ENCODE measurements at places on chromosomes 5 and 9.

GRCh38 chr9:99356512-99356971 lies 134.5 kb downstream of the SEC61B start:
- no peak for DNase-seq

DNA sequence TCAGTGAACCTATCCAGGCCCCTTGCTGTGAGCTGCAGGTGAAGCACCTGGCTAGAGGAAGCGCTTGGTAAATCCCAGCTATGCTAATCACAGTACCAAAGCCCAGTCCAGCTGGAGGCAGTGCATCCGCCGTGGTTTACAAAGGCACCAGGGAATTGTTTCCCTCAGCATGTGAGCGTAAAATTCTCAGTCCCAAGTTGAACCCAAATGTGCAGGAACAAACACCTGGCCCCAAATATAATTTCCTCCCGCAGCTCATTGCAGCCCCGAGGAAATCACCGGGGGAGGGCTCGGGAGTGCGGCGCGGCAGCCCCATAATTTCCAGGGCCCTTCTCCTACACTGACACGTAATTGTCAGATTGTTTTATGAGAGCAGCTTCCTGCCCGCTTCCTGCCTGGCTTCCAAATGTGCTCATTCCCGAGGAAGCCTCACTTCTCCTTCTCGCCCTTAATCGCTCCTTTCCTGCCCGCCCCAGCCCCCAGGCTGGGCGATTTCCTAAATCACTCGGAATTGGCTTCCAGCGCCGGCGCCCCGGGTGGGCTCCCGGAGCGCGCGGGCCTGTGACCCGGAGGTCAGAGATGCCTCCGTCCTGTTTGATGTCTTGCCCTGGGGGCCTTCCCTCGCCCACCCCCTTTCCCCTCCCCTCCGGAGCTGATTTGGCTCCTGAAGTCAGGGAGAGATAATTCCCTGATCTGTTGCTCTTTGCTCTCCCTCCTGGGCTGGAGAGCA lies 134.4 kb downstream of the FGF1 start:
- no peak for DNase-seq

- no peak for DNase-seq
Observed at GRCh38 chr9:101639785-101640665, 45.3 kb upstream of the PPP3R2 start.

GRCh38 chr5:171644536-171644935 lies 141.1 kb upstream of the SMIM23 start:
- DNase-seq, result no peak

GRCh38 chr5:167743695-167744464 lies 547.6 kb upstream of the WWC1 start:
- no peak for DNase-seq

GRCh38 chr9:96186591-96187011 lies 115.4 kb downstream of the HSD17B3 start:
- DNase-seq, result no peak

GRCh38 chr9:627336-627970 lies 214.0 kb upstream of the DMRT1 start:
- no peak for DNase-seq

- DNase-seq, result no peak
Observed at GRCh38 chr5:80866371-80866770, 93.8 kb upstream of the RASGRF2 start.

DNA sequence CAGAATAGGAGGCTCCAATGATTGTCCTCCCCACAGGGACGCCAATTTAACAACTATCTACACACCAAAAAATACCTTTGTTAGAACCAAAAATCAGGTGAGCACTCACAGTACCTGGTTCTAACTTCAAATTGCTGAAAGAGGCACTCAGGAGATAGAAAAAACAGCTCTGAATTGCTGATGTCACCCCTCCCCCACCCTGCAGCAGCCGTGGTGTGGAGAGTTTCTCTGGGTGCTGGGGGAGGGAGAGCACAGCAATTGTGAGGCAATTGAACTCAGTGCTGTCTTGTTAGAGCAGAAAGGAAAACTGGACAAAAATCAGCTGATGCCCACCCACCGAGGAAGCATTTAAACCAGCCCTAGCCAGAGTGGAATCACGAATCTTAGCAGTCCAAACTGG lies 41.8 kb downstream of the TNFSF8 start:
- no peak for DNase-seq

DNA sequence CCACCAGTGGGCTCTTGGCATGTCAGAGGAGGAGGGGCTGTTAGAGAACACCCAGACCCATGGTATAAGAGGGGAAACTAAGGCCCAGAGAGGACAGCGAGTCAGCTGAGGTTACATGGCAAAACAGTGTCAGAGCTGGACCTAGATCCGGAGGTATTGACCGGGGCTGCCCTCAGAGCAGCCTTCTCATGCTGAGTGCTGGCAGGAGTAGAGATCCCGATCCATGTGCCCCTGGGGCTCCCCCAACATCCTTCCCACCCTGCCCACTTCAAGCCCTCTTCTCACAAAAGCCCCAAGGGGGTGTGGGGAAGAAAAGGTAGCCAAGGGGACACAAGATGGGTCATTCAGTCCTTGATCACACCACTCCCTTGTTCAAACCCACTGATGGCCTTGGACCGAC lies 19.9 kb downstream of the CSF1R start:
- no peak for DNase-seq

DNA sequence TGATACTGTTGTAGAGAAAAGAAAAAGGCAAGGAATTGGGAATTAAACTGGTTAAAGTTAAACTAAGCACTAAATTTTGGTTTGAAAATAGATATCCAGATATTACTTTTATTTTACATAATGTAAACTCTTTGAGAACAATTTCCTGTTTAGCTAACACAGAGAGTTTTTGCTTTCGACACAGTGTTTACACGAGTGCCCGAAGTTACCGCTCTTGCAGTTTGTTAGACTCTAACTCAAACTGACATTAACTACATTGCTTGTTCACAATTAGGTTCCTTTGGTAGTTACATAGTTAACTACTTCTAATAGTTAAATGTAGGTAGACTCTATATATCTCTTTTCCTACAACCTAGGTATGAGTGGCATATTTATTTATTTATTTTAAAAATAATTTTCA lies 117.1 kb upstream of the CHD1 start:
- DNase-seq, result no peak

DNA sequence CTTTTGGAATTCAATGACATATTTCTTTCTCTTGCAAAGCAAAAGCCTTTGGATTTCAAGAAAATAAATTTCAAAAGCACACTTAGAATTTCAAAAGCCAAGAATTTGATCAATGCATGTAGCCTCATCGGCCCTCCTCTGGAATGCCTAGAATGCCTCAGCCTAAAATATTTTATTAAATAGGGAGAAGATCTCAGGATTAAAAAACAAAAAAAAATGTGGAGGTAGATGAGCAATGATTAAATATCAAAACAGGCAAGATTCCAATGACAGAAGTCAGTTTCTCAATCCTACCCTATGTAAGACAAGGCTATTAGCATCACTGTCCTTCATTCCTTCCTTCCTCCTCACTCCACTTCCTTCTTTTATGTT lies 169.0 kb downstream of the CDH6 start:
- DNase-seq, result no peak
